ENCODE measurements at places on chromosomes 3 and 15. TPM values are rescaled to one million over a fixed set of nuclear protein-coding genes. Genes with fewer than 3 reads are reported as not detected.

ROPN1B gene
- not detected for total RNA-seq

CHDH gene
- 0.44 TPM for total RNA-seq

ZNF280D gene
- total RNA-seq = 27.9 TPM

SPATA12 gene
- 0.11 TPM for total RNA-seq

COMMD2 gene
- total RNA-seq = 28.4 TPM

GREM1 gene
- 684 TPM for total RNA-seq

GCNT3 gene
- 0.37 TPM for total RNA-seq

MNS1 gene
- 1.5 TPM for total RNA-seq

CYP1A2 gene
- total RNA-seq = not detected

HTR3C gene
- total RNA-seq = not detected

DNASE1L3 gene
- not detected for total RNA-seq

AADAC gene
- total RNA-seq = 0.12 TPM

BTLA gene
- total RNA-seq = not detected

GOLGA8F gene
- total RNA-seq = not detected

BCL2A1 gene
- 4.9 TPM for total RNA-seq

RAD51 gene
- total RNA-seq = 11.0 TPM

CPNE9 gene
- not detected for total RNA-seq

SMCO1 gene
- total RNA-seq = not detected

PPARG gene
- 35.6 TPM for total RNA-seq

LOXL1 gene
- total RNA-seq = 64.3 TPM

Measured in uterine smooth muscle cell (primary cell).